ENCODE measurements at places on chromosomes 6 and 20.

GRCh38 chr6:10390495-10391298 lies 24.2 kb downstream of the TFAP2A start:
- no peak for DNase-seq

DNA sequence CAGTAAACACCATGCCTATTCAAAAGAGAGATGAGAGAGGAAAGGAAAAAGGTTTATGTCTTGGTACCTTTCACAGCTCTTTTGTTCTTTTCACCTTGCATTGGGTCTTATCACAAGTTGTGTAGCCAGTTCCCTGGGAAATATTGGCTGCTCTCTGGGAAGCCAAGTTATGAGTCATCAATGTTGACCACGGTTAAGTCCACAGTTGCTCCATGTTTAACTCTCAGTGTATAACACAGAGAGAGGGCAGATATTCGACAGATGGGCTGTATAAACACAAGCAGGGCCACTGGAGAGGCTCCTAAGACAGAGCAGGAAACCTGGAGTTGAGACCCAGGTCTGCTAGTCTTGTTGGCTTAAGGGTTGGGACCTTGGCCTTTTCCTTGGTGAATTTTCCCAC lies 718.6 kb downstream of the QKI start:
- no peak for DNase-seq

DNA sequence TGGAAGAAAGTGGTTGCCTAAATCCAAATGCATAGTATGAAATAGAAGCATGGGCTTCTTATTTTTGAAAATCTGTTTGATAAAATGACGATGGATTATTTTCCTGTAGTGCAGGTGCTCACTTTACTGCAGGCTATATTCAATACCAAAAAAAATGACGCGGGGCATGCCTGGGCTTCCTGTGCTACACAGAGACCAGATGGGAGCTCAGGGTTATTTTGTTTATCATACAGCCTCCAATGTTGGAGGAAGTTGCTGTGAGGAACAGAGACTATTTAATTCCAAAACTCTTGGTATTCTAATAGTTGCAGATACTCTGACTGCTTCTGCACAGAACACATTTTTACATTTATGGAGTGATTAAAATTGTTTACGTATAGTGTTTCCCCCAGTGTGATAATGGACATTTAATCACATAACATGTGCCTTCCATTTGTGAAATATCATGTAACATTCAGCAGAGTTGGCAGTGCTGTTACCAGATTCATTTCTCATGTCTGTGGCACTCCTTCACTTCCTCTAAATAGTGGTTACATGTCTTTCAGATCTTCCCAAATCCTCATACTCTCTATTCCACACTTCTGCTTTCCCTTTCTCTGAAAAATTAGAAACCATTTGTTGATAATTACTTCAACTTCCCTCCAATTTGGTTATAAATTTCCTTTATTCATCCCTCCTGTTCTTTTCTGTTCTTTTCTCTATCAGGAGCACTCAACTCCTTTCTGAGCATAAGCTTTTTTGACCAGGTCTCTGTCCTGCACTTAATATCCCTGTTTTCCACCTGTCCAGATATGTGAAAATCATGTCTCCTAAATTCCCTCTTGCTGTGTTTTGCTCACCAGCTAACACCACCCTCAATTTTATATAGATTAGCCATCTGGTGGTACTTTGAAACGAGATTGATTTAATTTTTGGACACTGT lies 121.6 kb downstream of the ADGRB3 start:
- no peak for DNase-seq

GRCh38 chr6:147738099-147738498 lies 229.6 kb downstream of the SAMD5 start:
- DNase-seq: no peak

DNA sequence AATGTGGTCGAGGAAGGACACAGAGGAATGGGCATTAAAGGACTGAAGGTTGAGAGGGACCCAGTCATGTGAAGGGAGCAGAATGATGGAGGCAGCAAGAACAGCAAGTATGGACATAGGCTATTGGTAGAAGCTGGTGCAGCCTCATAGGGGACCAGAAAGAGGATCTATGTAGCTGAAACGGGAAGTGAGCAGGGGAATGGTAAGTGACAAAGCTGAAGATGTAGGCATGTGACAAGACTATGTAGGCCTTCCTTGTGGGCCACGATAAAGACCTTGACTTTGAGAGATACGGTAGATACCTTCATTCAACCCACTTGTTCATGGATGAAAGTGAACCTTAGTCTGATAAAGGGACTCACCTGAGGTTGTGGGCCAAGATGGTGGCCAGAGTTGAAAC lies 3.5 kb downstream of the CTNNBL1 start:
- DNase-seq: no peak

- no peak for DNase-seq
Observed at GRCh38 chr6:116941727-116942126, 64.7 kb downstream of the RFX6 start.

DNA sequence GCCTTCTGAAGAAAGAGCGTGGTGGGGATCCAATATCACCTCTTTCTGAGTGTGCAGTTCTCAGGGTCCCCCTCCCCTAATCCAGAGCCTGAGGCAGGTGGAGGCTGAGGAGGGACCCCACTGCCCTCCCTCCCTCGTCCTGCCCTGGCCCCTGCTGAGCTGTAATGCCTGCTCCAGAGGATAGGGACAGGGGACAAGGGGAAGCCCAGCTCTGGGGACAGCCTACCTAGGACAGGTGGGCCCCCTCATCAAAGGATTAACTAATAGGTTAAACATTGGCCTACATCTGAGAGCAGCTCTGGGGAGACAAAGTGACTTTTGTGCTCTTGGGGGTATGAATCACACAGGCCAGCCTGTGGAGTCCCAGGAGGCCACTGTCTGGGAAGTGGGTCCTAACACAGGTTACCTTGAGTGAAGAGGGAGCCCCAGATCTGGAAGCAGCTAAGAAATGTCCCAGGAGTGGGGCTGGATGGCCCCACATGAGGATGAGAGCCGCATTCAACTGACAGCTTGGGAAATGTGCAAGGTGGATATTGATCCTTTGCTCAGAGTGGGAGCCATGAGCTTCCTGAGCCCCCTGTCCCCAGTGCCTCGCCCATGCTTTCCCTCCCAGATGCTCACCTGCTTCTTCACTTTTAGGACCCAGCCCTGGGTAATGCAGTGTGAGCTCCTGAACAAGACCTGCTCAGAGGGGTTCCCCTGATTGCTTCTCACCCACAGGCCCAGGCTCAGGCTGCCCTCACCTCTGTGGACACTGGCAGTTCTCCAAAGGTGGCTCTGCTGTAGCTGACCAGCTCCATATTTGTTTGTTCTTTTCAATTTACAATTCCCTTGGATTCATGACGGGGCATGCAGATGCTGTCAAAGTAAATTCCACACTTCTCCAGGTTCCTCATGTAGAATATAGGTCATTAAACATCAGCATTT lies 17.8 kb upstream of the CST9L start:
- no peak for DNase-seq

DNA sequence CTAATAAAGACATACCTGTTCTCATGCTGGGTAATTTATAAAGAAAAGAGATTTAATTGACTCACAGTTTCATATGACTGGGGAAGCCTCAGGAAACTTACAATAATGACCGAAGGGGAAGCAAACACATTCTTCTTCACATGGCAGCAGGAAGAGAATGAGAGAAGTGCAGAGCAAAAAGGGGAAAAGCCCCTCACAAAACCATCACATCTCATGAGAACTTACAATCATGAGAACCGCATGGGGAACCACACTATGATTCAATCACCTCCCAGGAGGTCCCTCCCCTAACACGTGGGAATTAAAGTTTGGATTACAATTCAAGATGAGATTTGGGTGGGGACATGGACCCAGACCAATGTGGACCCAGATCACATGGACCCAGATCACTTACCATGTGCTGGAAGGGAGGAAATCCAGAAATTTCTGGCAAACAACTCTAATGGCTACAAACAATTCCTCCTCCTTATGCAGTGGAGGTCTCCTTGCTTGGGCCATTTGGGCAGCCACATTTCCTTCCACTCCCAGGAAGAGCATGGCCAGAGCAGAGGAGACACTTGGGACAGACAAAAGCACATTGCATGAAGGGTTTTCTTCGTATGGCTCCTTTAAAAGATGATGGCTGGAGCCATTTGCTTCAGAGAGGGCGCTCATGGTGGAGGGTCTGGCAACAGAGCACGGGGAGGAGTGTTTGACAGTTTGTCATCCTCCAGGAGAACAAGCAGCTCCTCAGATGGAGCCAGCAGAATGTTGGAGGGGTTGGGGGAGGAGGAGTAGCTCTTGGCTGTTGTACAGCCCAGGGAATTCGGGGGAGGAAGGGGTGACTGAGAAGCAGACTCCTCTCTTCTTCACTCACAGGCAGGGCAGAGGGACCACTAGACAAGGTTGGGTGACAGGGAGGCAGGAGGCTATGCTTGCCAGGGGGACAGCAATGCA lies 30.4 kb downstream of the SERPINB9 start:
- no peak for DNase-seq

DNA sequence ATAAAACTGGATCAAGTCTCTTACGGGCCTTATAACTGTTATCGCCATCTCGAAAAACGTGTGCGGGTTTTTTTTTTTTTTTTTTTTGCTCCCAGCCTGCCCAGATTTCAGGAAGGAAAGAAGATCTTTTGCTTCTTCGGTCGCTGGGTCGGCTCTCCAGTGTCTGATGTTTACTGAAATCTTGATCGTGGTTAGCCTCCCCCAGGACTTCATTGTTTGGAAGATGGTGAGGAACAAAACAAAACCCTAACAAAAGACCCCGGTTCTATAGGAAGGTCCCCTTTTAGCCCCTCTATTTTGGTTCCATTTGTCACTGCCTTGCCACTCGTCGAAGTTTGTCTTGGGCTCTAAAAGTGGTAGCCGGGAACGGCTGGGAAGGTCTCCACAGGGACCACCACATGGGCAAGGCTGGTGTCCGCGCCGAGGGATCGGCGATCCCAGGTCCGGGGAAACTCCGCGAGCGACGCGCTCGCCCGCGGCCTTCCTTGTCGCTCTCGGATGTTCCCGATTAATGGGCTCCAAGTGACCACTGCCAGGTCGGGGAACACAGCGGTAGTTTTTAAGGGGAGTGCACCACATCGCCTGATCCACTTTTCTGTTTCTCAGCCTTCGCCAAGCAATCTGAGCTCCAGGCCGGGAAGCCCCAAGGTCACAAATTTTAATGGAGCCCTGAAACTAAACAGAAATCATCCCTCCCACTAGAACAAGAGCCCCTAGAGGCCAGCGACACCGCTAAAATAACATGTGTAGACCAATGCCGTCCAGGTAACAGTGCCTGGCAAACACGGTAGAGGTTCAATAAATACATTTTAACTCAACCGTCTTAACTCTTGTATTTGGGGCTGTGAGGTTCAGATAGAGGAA lies 27.0 kb downstream of the TRIM27 start:
- peak; percentile 28 for DNase-seq

DNA sequence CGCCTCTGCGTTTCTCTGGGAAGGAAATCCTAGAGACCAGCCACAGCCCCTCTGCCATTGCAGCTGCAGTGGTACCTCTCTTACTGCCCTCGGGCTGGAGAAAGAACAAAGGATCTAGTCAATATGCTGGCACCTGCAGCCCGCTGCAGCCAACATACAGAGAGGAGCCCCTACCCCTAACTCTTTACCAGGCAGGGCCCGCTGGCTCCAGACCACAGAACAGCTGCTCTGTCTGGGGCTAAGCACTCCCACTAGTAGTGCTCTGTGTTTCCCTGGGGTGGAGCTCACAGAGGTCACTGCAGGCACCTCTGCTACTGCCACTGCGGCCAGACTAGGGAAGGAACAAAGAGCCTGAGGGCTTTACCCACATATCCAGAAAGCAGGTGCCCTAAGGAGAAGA lies 93.8 kb upstream of the IMPG1 start:
- no peak for DNase-seq

DNA sequence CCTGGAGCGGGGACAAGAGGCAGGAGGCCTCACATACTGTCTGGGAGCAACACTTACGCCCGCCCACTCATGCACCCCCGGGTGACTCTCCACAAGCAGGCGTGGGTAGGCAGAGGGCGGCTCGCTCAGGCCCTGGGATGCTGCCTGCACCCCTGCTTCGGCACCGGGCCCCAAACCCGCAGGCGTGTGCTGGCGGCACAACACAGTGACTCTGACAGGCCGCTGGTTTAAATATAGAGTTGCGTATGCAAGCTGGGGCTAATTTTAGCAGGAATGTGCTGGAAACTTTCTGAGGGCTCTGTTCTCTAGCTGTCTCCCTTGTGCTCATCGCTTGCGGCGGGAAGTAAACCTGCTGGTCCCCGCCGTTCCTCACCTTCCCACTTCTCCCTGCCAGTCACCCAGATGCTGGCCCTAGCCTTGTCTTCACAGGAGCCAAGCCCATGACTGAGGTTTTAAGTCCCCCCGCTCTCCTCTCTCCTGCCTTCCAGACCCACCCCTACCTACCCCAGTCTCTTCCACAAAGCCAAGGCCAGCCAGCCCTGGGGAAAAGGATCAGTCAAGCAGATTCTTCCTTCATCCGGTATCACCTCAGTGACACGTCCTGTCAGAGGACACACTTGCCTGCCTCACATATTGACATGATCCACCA lies 94.5 kb upstream of the FOXP4 start:
- no peak for DNase-seq

- no peak for DNase-seq
Observed at GRCh38 chr6:151240036-151240685, 394 bp downstream of the AKAP12 start.

- no peak for DNase-seq
Observed at GRCh38 chr6:5085648-5086293, 630 bp downstream of the PPP1R3G start.

GRCh38 chr6:146543211-146543939 lies at the start of gene RAB32:
RAB32 (plus strand) TSS chr6:146543833; CDS start chr6:146543872, 39 bp downstream.
- DNase-seq: no peak

DNA sequence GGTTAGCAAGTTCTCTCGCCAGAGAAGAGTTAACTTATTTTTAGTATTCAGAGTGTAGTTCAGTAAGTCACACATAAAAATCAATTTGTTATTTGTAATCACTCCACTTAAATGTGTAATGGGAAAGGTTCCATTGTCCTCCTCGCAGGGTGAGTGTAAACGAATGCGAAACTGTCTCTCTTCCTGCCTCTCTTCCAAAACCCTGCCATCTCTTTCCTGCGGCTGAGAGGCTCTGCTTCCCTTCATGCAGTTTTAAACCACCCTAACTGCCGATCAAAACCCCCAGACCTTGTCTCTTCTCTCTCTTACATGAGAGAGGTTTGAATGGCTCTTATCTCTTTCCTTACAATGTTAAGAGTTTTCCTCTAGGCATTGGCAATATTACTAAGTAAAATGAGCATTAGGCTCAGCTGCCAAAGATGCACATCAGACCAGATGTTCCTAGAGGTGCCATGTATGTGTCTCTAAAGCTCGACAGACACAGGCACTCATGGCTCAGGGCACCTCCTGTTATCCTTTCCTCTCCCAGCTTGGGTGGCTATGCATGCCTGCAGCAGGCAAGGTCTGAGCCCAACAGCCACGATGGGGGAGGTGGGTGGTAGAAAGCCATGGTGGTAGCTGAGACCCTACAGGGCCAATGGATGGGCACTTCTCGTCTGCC lies 91.2 kb downstream of the JARID2 start:
- DNase-seq: no peak

- no peak for DNase-seq
Observed at GRCh38 chr20:50126662-50127061, 13.7 kb upstream of the UBE2V1 start.

- DNase-seq: no peak
Observed at GRCh38 chr6:4668271-4669179, 107.7 kb upstream of the CDYL start.
